Sciatic nerve (tissue), 2 donors: ENCODE measurements at places on chromosomes 13 and 19.

DNA sequence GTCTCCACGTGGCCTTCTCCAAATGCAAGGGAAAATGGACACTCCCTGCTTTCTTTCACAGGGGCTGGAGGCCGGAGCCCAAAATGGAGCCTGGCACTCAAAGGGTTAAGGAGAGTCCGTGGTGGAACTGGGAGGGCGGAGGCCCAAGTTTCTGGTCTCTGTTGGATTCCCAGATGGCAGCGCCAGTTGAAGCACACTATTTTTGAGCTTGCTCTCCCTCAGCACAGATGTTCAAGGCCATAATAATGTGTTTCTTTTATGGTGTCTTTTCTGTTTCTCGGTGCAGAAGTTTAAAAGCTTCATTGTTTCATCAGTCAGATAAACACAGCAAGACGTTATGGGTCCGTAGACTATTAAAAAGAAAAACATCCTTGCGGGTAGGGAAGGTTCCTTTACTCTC, 67.6 kb downstream of the TNFRSF19 start:
- DNase-seq, result peak; percentile 75

DNA sequence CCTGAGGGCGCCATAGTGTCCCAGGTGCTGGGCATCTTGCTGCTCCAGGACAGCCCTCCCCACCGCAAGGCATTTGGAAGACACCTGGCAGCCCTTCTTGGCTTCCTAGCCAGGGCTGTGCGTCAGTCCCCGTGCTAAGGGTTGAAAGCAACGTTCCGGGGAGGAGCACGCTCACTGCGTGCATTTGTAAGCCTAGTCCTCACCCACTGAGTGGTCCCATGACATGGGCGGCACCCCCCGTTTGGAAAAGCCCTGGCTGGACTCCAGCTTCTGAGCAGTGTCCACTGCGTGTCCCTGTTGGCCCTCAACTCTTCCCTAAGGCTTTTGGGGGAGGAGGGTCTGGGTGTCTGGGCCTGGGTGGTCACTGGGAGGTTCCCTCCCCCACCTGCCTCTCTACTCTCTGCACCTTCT, 76.3 kb upstream of the GPR183 start:
- no peak for DNase-seq

DNA sequence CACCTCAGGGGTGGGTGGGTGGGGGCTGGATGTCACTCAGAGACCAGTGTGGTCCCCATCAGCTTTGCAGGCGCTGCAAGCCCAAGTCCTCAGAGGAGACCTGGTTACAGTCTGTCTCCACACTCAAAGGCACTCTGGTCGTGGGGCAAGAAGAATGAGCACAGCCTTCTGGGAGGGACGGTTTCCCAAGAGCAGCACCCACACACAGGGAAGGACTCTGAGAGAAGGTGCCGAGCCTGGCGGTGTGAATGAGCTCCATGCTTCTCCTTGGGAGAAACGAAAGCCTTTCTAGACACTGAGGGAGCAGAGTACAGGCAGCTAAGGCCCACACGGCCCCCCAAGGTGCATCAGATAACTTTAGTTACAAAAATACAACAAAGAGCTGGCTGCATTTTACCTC, 473.6 kb downstream of the FOXO1 start:
- no peak for DNase-seq

DNA sequence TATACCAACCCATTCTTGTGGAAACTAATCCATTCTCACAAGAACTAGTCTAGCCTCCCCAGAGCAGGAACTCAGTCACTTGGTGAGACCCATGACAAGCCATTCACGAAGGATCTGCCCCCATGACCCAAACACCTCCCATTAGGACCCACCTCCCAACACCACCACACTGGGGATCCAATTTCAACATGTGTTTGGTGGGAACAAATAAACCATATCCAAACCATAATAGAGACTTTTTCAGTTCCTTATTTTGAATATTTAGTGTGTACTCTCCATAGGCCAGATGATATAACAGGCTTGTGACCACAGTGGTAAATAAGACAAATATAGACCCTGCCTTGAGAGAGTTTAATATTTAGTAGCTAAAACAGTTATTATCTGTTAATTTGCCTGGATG, 227.5 kb upstream of the SERP2 start:
- DNase-seq, result no peak

DNA sequence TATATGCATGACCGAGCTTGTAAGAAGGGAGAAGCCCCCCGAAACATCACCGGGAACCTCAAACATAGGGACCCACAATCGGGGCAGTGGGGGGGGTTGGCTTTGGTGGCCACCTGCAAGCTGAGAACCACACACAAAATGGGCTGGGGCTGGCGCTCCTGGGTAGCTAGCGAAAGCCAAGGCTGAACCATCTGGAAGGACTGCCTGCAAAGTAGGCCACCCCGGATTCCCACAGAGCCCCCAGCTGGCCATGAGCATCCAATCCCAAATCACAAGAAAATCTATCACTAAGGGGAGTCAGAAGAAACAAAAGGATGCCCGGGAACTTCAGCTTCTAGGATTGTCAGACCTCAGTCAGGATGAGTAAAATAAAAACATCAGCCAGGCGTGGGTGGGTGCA, 2.8 kb upstream of the PSPN start:
- DNase-seq, result no peak

DNA sequence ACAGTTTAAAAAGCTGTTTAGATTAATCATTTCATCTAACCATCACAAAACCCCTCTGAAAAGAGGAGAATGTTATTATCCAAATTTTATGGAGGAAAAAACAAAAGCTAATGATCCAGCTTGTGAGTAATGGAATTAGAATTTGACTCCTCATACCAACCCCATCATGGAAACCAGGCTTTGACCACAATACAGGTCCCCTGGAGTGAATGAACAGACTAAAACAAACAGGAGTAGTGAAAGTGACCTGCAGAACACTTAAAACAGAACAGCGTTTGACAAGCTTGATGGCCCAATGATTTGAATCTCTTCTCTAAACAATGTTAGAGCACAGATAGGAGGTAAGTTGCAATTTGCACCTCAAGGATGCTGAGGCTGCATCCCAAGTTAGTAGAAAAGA, 230.0 kb downstream of the DCT start:
- no peak for DNase-seq

DNA sequence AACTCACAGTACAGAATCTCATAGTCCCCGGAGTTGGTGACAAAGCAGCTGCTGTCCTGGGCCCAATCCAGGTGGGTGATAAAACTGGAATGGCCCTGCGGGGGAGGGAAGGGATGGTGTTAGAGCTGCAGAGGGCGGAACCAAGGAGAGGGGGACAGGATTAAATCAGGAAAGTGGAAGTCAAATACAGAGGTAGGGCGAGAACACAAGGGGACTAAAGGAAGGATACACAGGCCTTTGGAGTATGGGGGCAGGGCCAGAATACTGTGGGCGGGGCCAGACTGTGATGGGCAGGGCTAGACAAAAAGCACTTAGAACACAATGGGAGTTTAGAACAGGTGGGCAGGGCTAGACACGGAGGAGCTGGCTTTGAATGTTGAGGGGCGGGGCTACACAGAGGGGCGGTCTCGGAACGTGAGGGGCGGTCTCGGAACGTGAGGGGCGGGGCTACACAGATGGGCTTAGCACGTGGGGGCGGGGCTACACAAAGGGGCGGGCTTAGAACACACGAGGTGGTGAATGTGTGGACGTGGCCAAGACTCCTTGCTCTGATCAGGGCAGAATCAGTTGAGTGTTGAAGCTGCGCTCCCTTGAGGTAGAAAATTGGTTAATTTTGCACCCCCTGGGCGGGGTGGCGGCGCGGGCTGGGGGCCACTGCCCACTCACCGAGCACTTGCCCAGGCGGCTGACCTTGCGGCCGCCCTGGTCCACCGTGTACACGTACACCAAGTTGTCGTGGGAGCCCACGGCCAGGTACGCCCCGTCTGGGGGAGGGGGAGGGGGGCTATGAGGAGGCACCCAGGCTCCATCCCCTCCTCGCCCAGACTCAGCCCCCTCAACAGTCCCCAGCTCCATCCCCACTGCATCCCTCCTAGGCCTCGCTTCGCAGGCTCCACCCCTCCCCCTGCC, 14.0 kb upstream of the GPR4 start:
- peak; percentile 91 for DNase-seq

GRCh38 chr19:47348819-47349795, at the start of gene DHX34:
DHX34 (plus strand) TSS chr19:47349315; CDS start chr19:47353031, 3,716 bp downstream.
- DNase-seq, result peak; percentile 99

- DNase-seq, result peak; percentile 17
These were observed 97.7 kb downstream of the GNG7 start for GRCh38 chr19:2604747-2605329.

DNA sequence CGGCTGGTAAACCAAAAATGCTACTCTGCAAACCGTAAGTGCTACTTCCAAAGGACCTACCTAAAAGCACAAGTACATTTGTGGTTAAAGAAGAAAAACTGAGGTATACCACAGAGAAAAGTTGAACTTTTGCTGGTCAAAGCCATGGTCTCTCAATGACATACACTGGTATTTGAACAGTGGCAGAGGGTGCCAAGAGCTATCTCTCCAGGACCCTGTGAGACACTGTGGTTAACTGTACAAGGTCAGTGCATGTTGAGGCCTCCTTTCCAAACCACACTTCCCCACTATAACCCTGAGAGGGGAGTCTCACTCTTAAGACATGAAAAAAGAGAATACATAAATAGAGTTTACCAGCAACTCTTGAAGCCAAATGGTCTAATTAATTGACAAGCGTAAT, 49.5 kb downstream of the COL4A1 start:
- DNase-seq, result no peak
